ENCODE measurements at places on chromosomes 16 and 17. TPM values are rescaled to one million over a fixed set of nuclear protein-coding genes. Genes with fewer than 3 reads are reported as not detected.

Gene CBX2
- 6.1 TPM for total RNA-seq

Gene FAM20A
- total RNA-seq = 5.7 TPM

Gene FNDC8
- total RNA-seq = not detected

Gene TP53TG3
- not detected for total RNA-seq

Gene AANAT
- total RNA-seq = 0.22 TPM

Gene TNP2
- total RNA-seq = not detected

Gene ADAP2
- 7.9 TPM for total RNA-seq

Gene CHP2
- 0.04 TPM for total RNA-seq

Gene KRT27
- 0.18 TPM for total RNA-seq

Gene TMUB2
- total RNA-seq = 33.6 TPM

Gene OR3A3
- total RNA-seq = not detected

Gene ATP2C2
- 0.13 TPM for total RNA-seq

Gene KRTAP2-2
- not detected for total RNA-seq

- DNase-seq = peak; percentile 57
Observed at GRCh38 chr17:50238601-50239280, 35.5 kb upstream of the TMEM92 start.

GRCh38 chr16:69013991-69014390 lies 91.5 kb upstream of the HAS3 start:
- no peak for DNase-seq

- DNase-seq = no peak
Observed at GRCh38 chr17:52789829-52790228, 631.3 kb upstream of the CA10 start.

DNA sequence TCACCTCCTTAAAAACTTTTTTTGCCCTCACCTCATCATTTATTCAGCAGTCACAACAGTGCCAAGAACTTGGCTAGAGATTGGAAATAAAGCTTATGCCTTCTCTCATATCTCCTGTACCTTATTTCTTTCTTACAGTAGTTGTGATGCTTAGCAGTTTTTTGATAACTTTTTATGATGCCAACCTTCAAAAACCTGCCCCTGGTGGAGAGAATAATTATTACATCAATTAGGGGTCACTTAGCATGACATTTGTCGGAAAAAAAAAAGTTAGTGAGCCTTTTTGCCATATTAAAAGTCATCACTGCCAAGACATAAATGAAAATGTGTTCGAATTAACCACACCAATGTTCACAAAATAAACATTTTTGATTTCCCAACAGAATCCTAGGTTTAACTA lies 296.6 kb downstream of the WWOX start:
- DNase-seq = no peak

- no peak for DNase-seq
Observed at GRCh38 chr17:29713626-29714025, 90.9 kb upstream of the CORO6 start.

DNA sequence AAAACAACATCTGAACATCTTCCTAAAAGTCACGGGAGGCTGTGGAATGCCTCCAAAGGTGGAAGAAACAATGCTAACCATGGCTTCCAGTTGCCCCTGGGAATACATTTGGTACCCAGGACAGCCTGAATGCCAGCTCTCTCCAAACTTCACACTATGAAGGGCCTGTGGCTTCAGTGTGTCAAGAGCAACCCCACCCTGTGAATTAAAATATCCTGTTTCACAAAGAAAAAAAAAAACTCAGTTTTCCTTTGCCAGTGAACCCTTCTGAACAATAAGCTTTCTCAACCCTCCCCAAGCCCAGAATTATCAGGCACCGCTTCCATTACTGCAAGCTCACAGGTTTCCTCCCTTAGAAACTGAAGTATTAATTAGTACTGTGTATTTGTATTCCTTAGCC lies 69.8 kb downstream of the SLC39A11 start:
- no peak for DNase-seq

GRCh38 chr16:57795431-57795878 lies 6.8 kb downstream of the KIFC3 start:
- DNase-seq = no peak

DNA sequence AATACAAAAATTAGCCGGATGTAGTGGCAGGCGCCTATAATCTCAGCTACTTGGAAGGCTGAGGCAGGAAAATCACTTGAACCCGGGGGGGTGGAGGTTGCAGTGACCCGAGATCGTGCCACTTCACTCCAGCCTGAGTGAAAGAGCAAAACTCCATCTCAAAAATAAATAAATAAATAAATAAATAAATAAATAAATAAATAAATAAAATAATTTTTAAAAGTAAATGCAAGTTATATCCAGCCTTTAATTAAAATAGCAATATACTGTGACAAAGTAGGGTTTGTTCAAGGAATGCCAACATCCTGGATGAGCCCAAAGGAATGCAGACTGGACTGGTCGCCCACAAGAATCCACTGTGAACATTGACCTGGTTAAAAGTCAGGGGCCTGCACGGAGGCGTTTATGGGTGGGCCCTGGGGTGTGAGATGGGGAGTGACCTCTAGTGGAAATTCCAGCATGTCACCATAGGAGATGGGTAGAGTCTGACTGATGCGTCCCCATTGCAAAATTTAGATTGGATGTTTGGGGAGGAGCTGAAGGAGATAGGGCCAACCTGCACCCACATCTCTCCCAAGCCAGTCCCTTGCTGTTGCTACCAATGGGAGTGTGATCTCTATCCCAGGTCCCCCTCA lies 9.7 kb upstream of the PIK3R5 start:
- DNase-seq = no peak

- DNase-seq = no peak
Observed at GRCh38 chr17:80449194-80449929, 27.0 kb downstream of the NPTX1 start.

GRCh38 chr17:13321951-13322701 lies 279.6 kb downstream of the HS3ST3A1 start:
- DNase-seq = no peak

- DNase-seq = no peak
Observed at GRCh38 chr17:20203761-20204263, 194.7 kb downstream of the SPECC1 start.

GRCh38 chr17:3528403-3528851 lies 29.2 kb downstream of the TRPV3 start:
- peak; percentile 71 for DNase-seq

DNA sequence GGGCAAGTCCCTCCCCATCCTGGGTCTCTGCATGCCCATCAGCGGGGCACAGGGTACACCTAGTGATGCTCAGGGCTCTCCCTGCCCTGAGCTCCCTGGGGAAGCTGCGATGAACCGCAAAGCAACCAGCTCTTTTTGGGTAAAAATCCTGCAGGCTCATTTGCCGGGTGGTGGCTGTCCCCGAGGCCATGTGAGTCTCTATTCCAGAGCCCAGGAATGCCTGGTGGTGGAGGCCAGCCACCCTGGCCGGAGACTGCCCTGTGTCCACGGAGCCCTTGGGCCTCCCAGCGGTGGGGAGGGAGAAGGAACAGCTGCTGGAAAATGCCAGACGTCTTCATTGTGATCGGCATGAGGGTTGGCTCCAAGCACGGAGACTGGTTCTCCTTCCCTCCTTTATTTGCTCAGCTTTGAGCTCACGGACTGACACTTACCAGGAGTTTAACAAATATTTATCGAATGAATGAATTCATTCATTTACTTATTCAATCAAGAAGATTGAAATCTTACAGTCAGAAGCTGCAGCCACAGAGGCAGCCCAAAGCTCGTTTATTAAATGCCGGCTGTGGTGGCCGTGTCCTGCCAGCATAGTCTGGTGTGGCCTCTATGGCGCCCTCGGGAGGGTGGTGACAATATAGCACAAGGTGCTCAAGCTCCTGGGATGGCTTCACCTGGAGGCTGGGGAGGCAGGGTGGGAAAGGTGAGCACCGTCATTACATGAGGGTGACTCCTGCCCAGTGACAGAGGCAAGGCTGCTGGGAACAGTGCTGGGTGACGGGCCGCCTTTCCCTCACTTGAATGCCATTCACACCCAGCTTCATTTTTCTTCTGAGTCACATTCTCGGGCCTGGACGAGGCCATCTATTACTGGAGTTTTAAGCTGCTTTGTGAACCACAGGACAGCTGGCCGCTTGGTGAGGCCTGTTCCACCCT lies 31.1 kb upstream of the JPH3 start:
- DNase-seq = peak; percentile 31

DNA sequence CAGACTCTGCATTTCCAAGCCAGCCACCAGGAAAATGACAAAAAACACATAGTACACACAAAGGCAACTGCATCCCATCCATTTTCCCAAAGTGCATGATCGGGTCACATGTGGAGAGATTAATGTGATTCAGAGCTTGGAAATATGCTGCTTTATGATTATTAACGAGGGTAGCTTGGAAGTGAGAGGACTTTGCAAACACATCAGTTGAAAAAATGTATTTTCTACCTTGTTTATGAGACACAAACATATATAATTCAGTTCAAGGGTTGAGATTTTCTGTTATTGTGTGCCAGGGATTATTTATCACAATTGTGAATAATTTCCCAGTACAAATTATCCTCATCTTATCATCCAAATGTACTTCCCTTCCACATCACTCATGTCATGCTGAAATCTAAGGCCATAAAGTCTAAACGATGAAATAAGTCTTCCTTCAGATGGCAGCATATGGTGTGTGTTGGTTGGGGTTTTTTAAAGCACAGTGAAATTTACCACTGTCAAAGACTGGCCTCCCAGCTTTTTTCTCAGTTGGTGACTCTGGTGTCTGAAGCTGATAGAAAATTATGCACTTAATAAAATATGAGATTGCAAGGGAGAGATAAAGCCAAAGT lies 104.7 kb upstream of the ADAMTS18 start:
- DNase-seq = no peak

DNA sequence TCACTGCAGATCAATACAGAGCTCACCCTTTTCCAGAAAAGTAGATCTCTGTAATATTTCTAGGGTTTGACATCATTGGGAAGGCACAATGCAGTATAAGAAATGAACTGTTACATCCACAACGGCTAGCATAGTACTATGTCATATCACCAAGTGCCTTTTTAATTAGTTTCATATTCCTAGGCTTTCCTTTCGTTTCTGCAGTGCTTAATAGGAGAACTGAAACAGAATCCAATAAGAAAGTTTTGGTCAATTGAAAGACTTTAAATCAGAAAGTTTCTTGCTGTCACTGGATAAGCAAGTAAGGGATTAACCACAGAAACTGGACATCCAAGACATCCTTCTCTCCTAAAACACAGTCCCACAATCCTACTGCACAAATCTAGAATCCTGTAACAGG lies 3.5 kb upstream of the RNF43 start:
- DNase-seq = no peak

DNA sequence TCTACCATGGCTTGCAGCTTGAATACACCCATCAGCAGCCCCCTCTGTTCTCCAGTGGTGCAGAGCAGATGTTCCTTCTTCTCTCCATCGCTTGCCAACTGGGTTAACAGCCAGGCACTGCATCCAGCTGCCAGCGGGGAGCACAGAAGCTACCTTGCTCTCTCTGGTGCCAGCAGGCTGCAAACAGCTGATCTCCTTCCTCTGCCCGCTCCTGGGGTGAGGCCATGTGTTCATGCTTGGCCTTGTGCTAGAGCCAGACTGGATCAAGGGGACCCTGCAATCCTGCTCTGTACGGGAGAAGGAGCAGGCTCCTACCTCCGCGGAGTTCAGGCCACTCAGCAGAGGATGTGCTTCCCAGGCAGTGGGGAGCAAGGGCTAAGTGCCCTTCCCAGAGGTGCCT lies 24.1 kb upstream of the ENGASE start:
- DNase-seq = no peak

DNA sequence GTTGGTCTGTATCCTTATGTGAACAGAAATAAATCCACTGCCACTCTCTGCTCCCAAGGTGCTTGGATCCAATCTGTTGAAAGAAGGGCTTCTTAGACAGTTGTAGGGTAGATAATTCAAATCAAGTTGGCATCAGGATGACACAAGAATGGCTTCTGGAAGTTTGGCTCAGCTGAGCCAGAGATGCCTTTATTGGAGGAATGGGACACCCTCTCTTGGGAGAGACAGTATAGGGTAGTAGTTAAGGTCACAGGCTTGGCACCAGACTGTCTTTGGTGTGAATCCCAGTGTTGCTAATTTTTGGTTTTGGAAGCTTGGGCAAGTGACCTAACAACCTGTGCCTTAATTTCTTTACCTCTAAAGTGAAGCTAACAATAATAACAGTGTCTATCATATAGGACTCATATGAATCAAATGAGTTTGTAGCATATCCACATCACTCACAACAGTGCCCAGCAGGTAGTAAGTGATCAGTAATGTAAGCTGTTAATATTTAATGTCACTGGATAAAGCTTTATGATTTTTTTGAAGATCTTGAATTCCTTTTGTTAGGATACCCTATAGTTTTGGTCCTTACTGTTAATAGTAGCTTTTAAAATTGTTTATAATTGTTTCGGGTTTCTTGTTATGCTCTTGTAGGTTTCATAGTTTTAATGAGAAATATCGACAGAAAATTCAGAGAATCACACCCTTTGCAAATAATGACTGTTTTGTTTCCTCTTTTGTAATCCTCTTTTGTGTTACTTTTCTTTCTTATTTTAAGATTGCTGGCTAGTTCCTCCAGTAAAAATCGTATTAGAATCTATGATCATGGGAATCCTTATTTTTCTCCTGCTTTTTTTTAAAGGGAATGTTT lies 19.1 kb downstream of the ZNRF1 start:
- no peak for DNase-seq

- DNase-seq = no peak
Observed at GRCh38 chr16:22296225-22297113, 740 bp upstream of the POLR3E start.

GRCh38 chr17:49581648-49581998 lies 6.0 kb downstream of the NXPH3 start:
- no peak for DNase-seq

DNA sequence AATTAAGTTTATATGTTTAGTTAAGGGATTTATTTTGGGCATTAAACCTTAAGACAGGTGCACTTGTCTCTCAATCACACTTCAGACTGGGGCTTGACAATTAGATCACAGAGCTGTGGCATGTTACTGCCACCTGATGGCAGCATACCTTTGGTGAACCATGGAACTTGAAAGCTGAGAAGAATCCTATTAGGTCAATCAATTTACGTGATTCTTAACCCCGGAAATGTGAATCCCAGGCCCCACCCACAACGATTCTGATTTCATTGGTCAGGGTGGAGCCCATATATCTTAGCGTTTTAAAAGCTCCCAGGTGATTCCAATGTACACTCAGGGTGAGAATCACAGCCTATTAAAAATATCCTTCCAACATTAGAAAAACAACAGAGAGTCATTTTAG lies 91.0 kb downstream of the GSG1L start:
- DNase-seq = peak; percentile 31
